ENCODE measurements at places on chromosomes 4 and X.

- DNase-seq, result no peak
Measured at GRCh38 chrX:17601441-17602200, 135.7 kb upstream of the SCML1 start.

DNA sequence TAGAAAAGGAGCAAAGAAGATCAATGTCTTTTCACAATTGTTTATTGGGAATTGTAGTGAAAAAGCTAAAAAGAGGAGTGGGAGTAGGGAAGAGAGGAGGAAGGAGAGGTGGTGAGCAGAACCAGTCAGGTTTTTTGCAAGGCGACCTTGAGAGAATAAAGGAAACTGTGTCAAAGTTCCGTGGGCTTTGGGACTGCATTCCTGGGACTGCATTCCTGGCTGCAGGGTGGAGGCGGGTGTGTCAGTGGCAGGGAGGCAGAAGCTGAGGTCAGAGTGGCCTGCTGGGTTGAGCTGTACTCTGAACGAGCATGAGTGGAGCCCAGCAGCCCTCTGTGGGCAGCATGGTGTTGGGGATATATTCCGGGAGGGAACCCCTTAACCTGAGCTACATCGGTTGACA lies 66.8 kb upstream of the UCP1 start:
- no peak for DNase-seq

DNA sequence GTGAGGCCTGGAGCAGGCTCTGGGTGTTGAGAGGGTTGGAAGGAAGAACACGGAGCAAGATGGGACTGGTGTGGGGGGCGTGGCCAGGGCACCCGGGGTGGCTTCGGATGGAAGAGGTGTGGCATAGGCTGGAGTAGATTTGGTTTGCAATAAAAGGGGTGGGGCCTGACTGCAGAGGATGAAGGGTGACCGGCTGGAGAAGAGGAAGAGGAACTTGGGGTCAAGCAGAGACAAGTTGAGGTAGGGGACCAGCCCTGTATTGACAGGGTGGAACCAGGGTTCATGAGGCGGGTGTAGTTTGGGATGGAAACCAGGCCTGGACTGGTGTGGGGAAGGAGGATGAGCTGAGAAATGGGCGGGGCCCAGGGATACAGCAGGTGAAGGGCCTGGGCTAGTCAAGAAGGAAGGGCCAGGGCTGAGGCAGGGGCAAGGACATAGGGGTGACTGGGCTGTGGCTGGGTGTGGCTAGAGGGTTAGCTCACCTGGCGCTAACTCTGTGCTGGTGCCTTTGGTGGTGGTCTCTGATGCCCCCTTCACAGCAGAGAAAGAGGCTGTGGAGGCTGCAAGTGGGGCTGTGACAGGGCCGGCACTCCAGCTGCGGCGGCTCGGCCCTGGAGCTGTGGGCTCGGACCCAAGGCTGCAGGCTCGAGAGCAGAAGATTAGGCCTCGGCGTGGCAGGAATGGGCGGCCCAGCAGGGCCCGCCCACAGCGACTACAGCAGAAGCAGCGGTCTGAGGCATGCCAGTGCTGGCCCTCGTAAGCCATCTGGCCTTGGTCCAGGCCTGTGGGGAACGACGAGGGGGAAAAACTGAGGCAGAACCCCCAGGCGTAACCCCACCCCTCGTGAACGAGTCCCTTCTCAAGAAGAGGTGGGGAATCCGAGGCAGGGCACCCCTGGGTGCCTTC lies 5.0 kb downstream of the PLP2 start:
- no peak for DNase-seq

DNA sequence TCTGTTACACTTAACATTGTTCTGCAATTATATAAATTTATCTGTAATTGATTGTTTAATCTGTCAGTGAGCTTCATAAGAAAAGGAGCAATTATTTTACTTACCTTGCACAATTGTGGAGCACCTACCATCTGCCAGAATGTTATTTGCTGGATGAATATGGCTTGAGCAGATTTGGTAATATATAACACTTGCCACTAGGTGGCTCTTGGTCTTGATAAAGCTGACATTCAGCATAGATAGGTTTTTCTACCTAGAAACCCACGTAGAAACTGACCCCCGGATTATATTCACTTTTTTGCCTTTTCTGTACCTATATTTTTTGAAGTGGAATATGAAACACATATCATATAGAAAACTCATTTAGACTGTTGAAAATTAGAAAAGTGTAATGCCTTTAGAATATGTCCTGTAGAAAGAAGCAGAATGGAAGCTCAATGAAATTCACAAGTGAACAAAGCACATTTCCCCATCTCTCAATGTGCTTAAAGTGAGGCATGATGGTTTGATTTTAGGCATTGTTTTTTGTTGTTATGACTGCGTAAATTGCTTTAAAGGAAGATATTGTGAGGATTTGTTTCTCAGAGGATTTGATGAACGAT lies 9.5 kb downstream of the RBPJ start:
- DNase-seq, result no peak

DNA sequence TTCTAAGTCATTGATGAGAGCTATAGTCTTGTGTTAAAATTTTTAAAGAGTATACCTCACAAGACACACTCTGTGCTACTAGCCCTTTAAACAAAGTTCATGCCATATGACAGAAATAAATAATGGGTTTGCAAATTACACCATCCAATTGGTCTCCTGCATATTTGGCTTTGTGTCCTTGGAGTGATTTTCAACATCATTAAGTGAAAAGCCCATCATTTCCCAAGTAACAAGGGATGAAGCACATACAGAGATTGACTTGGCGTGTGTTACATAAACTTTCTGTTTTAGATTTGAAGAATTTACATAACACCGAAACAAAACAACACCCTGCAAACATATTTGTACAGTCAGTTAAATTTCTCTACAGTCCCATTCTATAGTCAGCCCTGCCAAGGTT lies 216.9 kb upstream of the NEIL3 start:
- DNase-seq, result no peak

DNA sequence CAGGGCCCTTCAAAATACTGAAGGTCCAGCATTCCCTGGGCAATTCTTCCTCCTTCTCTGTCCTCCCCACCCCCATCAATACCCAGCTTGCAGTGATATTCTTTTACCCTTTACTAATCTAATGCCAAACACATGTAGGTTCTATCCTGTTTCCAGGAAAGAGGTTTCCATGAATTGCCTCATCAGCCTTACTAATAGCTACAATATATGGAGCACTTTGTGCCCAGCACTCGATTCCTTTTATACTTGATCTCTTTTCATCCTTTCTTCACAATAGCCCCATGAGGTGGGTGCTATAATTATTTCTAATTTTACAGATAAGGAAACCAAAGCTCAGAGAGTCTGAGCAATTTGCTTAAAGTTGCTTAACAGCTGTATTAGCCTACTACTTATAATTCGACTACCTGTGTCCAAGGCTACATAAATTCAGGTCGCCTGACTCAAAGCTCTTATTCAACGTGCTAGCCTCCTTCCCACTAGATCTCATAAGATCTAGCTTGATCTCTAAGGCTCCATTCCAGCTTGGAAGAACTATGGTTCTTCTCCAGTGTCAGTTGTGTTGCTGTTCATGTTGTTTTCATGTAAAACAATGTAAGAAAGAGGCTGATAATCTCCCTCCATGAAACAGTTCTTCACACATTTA lies 229.6 kb upstream of the PGRMC2 start:
- no peak for DNase-seq

DNA sequence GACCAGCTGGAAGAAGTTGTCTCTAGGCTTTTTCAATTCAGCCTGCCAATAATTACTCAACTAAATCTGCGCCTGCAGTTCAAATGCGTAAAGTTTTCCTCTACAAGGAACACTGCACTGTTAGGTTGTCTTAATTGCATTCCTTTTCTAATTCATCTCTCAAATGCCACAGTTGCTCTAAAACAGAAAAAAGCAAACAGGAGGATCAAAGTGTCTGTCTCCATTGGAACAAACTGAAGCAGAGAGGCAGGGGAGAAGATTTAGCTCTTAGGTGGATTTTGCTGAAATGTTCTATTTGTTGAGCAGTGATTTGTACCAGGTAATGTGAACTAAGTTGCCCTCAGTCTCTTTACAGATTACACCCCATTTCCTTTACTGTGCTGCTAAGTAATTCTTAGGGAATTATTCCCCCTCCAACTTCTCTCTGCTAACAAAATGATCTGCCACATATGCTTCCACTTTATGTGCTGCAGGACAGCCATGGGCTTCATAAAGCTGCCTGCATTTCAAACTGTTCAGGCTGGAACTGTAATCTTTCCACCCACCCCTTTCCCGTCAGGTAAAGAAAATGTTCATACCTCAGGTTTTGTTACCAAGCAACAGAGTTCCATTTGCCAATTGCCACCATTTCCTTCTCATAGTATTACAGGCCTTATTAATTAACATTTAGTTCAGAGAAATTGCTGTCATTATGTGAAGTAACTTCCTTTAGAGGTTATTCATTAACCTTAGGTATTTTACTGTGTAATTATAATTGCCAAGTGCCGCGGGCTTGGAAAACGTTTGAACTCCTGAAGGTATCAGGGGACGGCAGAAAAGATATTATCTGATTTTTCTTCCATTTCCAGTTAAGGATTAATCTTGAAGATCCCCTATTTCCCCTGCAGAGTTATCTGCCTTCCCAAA lies 149.3 kb downstream of the SPRY1 start:
- DNase-seq, result no peak

DNA sequence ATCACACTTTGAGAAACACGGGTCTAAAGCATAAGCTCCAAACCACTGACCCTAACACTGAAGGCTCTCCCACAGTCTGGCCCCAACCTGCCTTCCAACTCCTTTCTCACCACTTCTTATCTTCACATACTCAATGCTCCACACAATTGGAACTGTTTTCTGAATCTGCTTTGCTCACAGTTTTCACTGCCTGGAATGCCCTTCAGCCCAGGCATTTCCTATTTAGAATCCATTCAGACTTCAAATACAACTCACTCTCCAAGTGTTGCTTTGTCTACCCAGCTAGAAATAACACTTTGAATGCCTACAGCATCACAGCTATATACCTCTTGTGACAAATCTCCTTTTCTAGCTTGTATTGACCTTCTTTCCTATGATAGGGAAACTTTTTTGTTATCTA lies 10.2 kb downstream of the OTUD4 start:
- no peak for DNase-seq

DNA sequence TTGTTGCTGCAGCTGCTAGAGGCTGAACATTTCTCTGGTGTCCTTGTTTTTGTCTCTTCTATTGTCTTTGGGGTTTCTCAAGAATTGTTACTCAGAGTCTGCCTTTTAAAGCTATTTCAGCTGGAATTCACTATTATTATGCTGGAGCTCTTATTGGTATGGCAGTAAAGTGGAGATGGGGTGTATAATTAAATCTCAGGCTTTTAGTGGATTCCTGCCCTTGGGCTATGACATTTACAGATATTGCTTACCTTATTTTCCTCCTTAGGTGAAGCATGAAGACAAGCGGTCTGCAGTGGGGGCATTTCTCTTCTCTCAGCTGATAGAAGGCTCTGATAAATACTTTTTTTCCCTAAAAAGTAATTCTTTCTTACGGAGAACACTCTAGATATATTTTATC lies 1656.6 kb upstream of the IGFBP7 start:
- no peak for DNase-seq

DNA sequence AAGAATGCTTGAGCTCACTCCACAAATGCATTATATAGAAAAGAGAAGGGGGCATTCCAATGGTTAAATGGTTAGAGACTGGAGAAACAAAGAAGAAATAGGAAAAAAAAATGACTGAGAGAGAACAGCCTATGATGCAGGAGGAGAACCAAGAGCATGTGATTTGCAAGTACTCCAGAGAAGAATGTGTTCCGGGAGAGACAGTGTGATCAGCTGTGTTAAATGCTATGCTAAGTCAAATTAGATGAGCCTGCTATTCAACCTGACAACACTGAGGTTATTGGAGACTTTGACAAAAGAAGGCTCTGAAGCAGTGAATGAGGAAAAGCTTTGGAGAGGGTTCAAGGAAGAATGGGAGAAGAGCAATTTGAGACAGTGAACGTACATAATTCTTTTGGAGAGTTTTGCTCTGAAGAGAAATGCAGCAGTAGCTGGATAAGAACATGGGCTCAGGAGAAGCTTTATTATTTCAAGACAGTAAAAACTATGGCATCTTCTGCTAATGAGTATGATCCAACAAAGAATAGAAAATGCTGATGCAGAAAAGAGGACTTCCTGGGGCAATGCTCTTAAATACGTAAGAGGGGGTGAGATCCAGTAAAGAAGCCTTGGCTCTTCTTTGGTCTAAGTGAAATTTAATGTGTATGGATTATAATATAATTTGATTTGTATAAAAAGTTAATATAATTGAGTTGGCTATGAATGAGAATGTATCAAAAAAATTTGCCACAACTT lies 66.3 kb downstream of the PPP3CA start:
- no peak for DNase-seq

GRCh38 chr4:177483271-177483670 lies 41.0 kb upstream of the AGA start:
- no peak for DNase-seq

DNA sequence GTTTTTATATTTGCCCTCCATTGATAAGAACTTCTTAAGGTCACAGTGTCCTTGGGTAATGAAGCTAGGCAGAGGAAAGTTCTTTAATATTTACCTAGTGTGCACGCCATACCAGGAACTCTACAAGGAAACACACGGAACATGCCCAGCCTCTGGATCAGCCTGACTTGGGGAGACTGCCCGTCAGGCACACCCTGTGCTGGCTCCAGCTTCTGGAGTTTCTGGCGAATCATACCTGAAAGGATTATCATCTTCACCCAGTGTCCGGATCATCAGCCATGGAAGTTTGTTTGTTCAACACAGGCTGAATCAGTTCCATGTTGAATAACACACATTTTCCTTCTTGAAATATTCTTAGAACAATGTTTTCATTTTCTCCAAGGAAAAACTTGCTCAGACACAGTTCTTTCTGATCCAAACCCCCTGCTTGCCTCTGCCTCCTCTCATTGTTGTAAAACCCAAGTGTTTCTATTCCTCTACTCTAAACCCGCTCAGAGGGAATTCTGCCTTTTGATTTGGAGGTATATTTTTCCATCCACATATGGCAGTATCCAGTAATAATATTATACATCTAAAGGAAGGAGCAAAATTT lies 176.7 kb downstream of the SHROOM3 start:
- DNase-seq, result no peak

DNA sequence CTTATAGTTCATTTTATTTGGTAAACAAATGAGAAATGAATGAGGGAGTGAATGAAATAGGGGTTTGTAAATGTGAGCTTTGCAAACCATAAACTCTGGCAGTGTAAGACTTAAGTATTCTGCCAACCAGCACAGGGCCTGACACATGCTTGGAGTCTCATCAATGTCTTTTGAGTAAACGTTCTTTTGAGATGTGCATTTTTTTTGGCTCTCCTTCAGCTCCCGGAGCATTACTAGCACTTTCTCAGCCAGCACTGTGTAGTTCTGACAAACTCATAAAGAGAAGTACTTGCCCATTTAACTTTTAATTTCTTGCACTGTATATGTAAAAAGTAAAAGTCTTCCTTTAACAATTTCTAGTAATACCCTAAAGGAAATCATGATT lies 245.3 kb downstream of the HS3ST1 start:
- no peak for DNase-seq

- no peak for DNase-seq
Measured at GRCh38 chrX:10519761-10520160, 100.6 kb downstream of the MID1 start.

- DNase-seq, result no peak
Measured at GRCh38 chrX:150234126-150234525, 129.0 kb upstream of the MAMLD1 start.

All from left forelimb (tissue), 1 donor.